ENCODE measurements at places on chromosomes 12 and 14.
A peak's percentile ranks its signal among the peaks of the same experiment; 100 is the strongest.

DNA sequence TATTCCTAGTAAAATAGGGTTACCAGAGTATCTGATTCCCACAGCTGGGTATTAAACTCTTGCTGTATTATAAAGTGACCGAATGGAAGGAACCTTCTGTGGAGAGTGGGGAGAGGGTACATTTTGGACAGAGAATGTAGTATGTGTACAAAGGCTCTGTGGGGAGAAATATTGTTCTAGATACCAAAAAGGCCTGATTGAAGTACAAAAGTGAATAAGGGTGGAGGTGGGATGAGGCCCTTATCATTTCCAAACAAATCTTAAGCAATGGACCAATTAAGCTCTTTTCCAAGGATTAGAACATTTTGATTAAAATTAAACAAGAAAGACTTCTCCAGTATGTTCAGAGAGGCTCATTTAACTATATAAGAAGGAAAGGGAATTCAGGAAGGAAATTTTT, 20.4 kb downstream of the EID3 start:
- no peak for DNase-seq

GRCh38 chr12:85516667-85517325, 236.8 kb downstream of the ALX1 start:
- no peak for DNase-seq

- peak; percentile 8 for DNase-seq
These were observed 39.3 kb downstream of the CCDC177 start for GRCh38 chr14:69535230-69535848.

DNA sequence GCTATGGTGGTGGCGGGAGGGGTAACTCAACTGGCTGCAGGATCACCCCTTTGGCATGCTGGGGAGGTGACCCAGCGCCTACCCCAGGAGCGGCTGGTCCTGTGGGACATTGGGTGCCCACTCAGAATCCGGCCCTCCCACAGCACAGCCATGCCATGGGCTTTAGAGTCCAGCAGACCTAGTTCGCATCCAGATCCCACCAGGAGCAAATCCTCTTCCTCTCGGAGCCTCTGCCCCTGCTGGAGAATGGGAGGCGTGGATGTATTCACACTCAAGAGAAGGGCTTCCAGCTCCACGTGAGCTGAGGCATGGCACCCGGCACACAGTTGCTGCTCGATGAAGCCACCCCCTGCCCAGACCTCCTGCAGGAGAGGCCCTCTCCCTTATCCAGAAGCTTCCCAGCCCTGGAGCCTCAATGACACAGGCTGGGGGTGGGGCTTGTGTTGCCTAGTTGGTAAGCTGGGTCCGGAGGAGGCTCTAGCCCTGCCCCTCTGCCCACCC, 17.7 kb downstream of the FAM222A start:
- DNase-seq = no peak
